ENCODE measurements at places on chromosomes 3 and 15.

DNA sequence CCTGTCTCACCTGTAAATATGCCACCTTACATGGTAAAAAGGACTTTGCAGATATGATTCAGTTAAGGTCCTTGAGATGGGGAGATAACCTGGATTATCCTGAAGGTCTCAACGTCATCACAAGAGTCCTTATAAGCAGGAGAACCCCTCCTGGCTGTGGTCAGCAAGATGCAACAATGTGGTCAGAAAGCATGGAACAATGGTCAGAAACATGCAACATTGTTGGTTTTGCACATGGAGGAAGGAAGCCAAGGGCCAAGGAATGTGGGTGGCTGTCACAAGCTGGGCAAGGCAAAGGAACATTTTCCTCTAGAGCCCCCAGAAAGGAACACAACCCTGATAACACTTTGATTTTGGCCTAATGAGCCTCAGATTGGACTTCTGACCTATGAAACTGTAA is 9.4 kb upstream of the SUMF1 start:
- DNase-seq = no peak

- no peak for DNase-seq
These were observed 54.7 kb upstream of the SMAD6 start for GRCh38 chr15:66647358-66647757.

DNA sequence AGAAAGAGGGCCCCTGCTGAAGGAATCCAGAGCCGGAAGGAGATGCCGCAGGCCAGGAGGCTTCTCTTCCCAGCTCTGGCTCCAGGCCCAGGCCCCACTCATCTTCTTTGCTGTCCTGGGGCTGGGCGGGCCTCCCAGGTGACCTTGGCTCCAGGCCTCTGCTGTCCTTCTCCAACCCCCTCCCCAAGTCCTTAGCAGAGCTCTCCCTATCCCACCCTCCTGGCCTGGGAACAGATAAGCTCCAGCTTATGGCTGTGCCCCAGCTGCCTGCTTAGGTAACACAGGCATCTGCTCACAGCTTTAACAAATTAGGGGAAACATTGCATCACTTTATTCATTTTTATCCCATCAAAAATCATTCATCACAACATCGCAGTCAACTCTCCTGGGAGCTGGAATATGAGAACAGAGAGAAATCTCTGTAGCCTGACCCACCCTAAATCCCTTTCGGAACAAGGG is 86.9 kb downstream of the SEMA5B start:
- no peak for DNase-seq

DNA sequence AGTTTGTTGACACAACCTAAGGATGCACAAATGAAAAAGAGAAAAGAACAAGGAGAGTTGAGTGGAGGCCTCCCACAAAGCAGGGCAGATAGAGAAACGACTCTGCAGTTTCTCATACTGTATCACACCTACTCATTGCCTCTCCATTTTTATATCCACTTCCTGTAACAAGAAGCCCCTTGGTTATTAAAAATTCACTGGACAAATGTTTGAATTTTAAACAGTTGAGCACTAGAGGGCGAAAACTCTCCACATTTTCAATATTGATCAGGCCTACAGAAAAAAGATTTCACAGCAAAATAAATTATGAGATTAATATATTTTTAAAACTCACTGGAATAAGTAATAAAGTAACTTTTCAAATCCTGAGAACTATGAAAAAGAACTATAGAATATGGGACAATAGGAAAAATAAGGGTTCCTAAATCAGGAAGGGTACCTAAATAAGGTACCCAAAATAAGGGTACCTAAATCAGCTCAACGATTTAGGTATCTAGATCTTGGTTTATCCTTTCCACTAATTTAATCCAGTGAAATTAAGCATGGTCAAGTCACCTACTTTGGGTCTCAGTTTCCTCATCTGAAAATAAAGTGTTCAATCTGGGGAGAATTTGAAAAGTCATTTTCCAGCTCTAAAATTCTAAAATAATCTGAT is 47.0 kb upstream of the PPIB start:
- DNase-seq = no peak

DNA sequence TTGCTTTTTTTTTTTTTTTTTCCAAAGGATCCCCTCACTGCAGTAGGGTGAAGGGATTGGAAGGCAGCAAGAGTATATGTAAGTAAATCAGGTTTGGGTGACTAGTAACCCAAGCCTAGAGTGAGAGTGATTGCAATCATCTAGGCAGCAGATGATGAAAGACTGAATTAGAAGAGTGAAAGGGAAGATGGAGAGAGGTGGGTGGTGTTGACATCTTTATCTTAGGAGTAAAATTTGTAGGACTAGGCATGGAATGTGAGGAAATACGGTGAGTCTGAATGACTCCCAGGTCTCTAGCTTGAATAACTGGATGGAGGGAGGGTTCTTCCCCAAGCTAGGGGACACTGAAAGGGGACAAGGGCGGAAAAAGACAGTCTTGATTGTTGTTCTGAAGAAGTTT is 63.4 kb downstream of the TPRG1 start:
- no peak for DNase-seq

- DNase-seq = peak; percentile 33
These were observed 38.3 kb downstream of the FAM43A start for GRCh38 chr3:194723846-194724618.

GRCh38 chr3:113147681-113148261 is 63.6 kb upstream of the BOC start:
- peak; percentile 69 for DNase-seq

DNA sequence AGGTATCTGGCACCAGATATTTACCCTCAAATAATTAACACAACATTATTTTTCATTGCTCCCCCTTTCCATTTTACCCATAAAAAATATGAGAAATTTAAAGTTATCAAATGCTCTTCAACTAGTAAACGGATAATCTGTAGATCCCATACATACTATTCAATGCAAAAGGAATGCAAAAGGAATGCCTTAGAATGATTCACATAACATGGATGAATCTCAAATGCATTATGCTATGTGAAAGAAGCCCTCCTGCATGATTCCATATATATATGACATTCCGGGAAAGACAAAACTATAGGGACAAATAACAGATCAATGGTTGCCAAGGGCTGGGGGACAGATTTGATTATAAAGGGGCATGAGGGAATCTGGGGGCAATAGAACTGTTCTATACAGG is 195.7 kb downstream of the STT3B start:
- no peak for DNase-seq

DNA sequence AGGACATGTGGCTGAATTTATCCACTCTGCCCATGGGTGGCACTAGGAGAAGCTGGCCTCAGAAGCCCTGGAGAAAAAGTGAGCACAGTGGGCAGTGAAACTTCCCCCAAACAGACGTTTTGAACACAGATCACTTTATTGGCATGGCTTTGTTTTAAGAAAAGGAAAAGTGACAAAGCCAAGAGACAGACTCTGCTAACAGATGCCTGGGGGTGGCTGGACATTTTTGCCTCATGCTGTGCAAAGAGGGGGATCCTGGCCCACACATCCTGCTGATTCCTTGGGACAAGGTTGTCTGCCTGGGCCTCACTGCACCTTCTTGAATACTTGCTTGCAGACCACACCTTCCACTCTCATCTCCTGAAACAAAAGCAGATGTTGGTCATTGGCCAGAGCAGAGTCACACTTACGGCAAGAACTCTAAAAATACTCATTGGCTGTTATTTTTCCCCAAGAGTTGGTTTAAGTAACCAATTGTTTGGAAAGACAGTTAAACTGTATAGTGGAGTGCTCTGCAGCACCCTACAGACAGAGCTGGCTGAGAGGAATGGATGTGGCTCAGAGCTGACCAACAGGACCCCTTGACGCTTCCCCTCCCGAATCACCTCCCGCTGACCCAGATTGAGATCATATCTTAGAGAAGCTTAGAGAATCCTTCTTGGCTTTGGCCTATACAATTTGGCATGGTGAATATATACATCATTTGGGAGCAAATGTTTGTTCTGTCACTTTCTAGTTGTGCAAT is 22.0 kb downstream of the RBP1 start:
- DNase-seq = no peak

DNA sequence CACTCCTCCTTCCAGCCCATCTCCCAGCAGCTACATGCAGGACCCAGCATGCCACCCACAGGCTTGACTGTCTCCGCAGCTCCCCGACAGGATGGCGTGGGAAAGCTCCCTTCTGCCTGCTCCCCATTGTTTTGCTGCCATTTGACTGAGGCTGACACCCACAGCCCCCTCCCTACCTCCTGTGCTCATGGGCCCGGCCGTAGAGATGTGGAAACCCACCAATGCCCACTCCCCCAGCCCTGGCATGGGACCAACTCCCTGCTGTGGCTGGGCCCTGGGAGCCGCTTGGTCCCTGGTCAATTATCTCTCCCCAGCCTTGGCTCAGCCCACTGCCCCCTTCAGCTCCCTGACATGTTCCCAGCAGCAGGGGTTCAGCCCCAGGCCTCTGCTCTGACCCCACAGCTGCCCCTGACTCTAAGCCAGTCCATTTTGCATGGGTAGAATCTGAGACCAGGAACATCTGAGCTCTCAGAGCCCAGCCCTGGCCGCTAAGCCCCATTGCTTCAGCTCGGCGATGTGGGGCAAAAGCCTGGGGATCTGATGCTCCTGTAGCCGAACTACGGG is 8.2 kb downstream of the C3orf22 start:
- DNase-seq = no peak

DNA sequence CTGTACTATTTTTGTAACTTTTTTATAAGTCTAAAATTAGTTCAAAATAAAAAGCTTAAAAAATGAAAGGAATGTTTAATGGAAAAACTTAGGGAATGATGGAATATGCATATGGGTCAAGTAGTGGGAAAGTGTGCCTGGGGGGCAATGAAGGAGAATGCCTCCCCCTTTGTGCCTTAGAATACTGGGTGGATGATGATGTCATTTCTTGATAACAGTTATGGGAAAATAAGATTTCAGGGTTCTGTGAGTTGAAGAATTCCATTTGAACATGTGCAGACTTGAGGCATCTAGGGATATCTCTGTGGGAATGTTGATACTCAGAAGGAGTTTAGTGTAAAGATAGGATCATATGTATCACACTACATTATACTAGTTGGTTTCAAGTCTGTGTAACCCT is 13.8 kb downstream of the WDR93 start:
- DNase-seq = no peak
